ENCODE measurements at places on chromosomes 1 and 21.

- no peak for DNase-seq
Measured at GRCh38 chr1:158799689-158800088, 18.7 kb upstream of the OR6N2 start.

DNA sequence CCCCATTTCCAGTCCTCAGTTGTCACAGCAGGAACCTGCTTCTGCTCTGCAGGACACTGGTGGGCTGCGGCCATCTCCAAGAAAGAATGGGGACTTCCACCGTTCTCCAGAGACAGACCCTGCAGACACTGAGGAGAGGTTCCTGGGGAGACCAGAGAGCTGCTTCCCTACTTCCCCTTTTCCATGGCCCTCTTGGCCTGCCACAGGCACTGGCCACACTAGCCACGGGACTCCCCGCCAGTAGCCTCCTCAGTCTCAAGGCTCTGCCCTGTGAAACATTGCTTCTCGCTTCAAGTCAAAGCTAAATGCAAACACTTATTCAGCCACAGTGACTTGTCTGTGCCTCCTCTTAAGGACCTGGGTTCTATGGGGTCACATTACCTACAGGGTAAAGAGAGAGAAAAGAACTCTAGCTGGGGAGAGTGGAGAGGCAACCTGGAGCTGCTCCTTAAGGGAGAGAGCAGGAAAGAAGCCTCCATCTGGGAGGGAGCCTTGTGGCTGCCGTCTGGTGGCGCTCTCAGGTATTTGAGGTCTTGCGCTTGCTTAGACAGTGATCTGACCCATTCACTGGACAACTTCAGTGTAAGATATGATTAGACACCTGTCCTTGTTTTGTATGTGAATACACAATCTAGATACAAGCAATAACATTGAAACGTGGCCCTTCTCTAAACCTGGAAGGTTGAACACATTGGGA lies 5.4 kb upstream of the SLAMF8 start:
- no peak for DNase-seq

- DNase-seq, result no peak
Measured at GRCh38 chr1:32104127-32104526, 3.7 kb upstream of the KPNA6 start.

GRCh38 chr21:45581322-45581712 lies 39.1 kb upstream of the SLC19A1 start:
- DNase-seq, result no peak

DNA sequence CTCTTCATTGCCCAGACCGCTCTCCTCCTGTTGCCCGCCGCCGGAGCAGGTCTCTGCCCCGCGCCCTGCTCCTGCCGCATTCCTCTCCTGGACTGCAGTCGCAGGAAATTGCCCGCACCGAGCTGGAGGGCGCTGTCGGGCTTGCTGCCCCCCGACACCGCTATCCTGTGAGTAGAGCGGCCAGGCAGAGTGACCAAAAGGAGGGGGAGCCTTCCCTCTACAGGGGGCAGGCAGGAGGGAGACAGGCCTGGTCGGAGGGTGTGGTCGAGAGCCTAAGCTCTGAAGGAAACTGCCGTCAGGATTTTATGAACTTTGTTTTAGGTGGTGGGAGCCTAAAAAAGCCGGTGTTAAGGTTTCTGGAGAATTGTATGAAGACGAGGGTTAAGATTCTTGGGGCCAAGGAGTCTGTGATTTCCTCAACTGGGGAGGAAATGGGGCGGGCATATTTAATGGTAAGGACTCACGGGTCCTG lies 517 bp downstream of the LRIG2 start:
- no peak for DNase-seq

DNA sequence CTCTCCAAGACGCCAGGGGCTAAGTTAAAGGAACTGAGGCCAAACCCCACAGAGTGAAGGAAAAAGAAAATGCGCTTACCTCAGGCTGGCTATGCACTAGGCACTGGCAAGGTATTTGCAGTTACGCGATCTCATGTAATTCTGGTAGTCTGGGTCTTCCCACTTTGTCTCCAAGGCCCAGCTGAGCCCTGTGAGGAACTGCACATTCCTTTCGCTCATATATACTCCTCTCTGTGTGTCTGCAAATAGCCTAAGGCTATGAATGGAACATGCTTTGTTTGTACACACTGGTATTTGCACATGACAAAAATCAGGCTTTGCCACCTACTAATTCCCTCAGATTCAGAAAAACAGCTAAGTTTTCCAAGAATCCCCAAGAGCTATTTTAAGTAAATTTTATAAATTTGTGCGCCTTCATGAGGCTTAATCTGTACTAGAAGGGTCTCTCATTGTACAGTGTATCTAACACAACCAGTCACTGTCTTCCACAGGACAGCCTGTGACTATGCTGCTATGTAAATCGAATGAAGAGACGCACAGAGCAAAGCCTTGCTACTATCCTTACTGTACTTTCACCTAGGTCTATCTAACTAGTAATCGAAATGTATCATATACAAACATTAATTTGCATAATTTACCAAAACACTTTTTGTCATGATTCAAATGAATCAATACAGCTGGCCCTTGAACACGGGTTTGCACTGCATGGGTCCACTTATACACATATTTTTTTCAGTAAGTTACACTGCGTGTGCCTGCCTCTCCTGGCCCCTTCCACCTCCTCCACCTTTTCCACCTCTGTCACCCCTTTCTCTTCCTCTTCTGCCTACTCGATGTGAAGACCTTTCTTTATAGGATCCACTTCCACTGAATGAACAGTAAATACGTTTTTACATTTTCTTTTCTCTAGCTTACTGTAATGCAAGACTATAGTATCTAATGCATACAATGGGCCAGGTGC lies 87.0 kb downstream of the SIPA1L2 start:
- DNase-seq, result no peak

- no peak for DNase-seq
Measured at GRCh38 chr1:229186373-229187056, 84.4 kb upstream of the RAB4A start.

- DNase-seq, result no peak
Measured at GRCh38 chr1:223319905-223320580, 43.9 kb downstream of the SUSD4 start.

GRCh38 chr1:199466961-199467360 lies 560.5 kb upstream of the NR5A2 start:
- no peak for DNase-seq

GRCh38 chr1:64499966-64500365 lies 30.0 kb downstream of the CACHD1 start:
- DNase-seq, result no peak

- DNase-seq, result no peak
Measured at GRCh38 chr1:55535724-55536544, 320.8 kb upstream of the USP24 start.

DNA sequence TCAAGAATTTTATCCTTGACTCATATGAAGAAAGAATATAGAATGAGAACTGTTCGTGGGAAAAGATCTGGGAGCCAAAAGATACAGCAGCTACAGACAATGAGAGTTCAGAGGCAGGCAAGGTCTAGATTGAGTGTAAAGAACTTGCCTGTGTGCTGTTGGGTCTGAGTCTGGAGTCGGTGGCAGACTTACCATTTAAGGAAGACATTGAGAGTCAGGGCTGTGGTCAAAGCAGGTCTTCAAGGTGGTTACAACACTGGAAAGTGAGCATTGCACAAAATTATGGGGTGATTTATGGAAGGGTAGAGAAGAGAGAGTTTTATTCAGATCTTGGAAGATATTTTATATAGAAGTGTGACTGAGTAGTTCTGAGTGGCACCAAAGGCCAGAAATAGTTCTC lies 80.6 kb downstream of the TBX19 start:
- no peak for DNase-seq

- no peak for DNase-seq
Measured at GRCh38 chr1:18319099-18319498, 161.6 kb upstream of the KLHDC7A start.

DNA sequence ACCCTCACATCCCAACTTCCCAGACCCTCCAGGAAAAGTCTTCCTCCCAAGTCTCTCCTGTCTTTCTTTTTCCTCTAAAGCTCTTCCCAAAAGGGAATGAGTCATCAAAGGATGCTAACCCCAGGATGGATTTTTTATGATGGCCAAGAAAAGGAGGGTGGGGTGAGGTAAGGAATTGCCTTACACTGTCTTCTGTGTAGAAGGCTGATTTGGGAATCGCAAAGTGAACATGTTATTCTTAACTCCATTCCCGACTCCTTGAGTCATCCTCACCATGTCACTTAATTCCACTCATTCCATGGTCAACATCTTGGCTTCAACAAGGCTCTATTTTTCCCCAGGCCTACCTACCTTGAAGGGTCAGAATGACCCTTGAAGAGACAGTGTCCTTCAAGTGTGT lies 44.0 kb downstream of the TBX15 start:
- no peak for DNase-seq

- no peak for DNase-seq
Measured at GRCh38 chr1:230077436-230078213, 10.6 kb downstream of the GALNT2 start.

- DNase-seq, result no peak
Measured at GRCh38 chr1:246280551-246280950, 226.5 kb downstream of the SMYD3 start.

DNA sequence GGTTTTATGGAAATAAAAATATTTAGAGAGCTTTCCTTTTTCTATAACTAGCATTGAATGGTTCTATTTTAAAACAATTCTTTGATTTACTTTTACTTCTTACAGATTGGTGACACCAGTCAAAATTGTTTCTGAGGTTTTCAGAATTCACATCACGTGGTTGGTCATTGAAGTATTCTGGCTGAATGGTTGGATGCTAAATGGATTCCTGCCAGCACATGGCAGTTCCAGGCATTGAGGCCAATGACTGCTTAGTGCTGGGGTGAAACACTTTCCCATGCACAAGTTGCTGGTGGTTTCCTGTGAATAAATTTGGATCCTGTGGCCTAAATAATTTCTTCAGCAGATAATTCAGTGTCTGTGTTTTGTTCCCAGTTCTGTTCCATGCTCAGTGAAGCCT lies 20.6 kb downstream of the NCAM2 start:
- DNase-seq, result no peak

DNA sequence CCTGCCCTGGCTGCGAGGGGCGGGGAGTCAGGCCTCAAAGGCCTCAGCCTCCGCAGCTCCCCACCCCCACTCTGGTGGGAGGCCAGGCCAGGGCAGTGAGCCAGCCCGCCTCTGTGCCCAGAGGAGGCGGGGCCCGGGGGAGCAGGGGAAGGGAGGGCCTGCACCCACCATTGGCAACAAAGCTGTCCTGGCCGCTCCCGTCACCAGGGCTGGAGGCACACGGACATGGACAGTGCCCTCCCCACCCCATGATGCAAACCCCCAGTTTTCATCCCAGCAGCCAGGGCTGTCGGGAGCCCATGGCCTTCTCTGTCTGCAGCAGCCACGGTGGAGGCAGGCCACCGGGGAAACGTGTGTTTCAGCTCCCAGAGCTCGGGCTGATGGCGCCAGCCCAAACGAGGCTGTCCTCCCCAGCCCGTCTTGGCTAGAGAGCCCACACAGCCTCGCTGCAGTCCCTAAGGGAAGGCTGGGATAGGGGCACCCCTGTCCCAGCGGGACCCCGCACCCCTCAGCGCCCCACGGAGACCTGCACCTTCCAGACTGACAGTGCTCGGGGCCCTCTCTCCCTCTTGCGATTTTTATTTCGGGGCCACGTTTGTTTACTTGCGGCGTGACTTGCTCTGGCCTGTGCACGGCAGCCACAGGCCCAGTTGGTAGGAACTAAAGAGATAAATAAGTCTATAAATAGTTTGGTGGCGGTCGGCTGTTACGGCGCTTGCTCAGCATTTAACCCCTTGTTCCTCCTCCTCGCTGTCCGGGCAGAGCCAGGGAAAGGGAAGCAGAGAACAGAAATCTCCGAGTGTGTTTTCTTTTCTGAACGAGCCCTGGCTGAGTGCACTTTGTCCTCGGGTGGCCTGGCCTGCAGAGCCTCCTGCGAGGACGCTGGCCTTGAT lies 101.8 kb downstream of the PRDM16 start:
- no peak for DNase-seq

DNA sequence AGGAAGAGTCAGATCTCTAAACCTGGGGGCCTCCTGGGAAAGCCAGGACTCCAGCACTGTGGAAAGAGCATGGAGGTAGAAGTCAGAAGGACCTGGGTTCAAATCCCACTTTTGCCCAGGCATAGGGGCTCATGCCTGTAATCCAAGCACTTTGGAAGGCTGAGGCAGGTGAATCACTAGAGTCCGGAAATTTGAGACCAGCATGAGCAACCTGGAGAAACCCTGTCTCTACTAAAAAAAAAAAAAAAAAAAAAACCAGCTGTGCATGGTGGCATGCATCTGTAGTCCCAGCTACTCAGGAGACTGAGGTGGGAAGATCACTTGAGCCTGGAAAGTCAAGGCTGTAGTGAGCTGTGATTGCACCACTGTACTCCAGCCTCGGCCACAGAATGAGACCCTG lies 31.8 kb downstream of the LDLRAP1 start:
- DNase-seq, result no peak

GRCh38 chr1:194309697-194310096 lies 1123.3 kb upstream of the B3GALT2 start:
- no peak for DNase-seq

DNA sequence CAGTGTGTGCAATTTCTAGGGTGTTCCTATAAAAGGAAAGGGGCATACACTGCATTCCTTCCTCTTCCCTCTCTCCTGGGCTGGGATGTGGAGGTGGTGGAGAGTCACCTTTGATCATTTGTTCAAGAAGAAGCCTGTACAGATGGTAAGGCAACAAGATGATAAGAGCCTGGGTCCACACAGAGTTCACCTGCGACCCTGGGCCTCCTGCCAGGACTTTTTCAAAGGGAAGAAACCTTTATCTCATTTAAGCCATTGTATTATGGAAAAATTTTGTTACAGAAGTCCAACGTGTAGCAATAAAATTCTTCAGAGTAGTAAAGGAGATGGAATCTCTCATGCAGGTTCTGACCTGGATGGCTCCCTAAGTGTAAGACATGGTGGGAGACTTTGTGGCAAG lies 189.1 kb downstream of the MIS18A start:
- no peak for DNase-seq

GRCh38 chr1:20057886-20058420 lies 12.0 kb upstream of the PLA2G5 start:
- DNase-seq, result no peak

- DNase-seq, result no peak
Measured at GRCh38 chr1:145960468-145961108, 2.8 kb upstream of the LIX1L start.

- peak; percentile 87 for DNase-seq
Measured at GRCh38 chr1:9823943-9824701, at the start of gene CLSTN1. Gene CLSTN1, minus strand, starts transcription at chr1:9823965. Its CDS starts 232 bp downstream, at chr1:9823733.

GRCh38 chr1:43345120-43345519 lies 7.5 kb downstream of the MPL start:
- no peak for DNase-seq

DNA sequence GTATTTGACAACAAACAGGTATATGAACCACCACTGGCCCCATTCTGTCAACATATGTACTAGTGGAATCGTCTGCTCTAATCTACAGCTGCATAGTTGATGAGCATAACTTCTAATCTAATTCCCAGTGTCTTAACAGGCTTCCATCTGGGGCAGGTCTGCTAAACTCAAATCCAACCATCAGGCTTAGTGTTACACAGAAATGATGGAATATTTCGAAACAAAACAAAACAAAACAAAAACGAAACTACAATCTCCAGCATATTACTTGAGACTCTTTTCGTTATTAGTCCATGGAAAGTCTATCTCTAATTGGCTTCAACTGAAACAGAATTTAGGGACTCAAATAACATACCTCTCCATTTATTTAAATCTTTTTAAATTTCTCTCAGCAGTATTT lies 37.6 kb downstream of the DIPK1A start:
- DNase-seq, result no peak

GRCh38 chr1:165350840-165351239 lies 5.7 kb downstream of the LMX1A start:
- no peak for DNase-seq

All from activated T-helper 1 cell treated with Interleukin-2 at 50 U/mL for 16 hours (primary cell).